Adrenal gland (tissue), 19 donors: ENCODE measurements at places on chromosomes 11 and 22. TPM values are rescaled to one million over a fixed set of nuclear protein-coding genes. Genes with fewer than 3 reads are reported as not detected.

GRCh38 chr11:111307472-111308108, 9.2 kb downstream of the POU2AF3 start:
- no peaks in the 10 kb centered on the region for H3K36me3 ChIP-seq
- H3K27ac ChIP-seq = no peak overlapping the region
- H3K4me3 ChIP-seq = no peak overlapping the region
- no peaks in the 10 kb centered on the region for H3K4me1 ChIP-seq

DNA sequence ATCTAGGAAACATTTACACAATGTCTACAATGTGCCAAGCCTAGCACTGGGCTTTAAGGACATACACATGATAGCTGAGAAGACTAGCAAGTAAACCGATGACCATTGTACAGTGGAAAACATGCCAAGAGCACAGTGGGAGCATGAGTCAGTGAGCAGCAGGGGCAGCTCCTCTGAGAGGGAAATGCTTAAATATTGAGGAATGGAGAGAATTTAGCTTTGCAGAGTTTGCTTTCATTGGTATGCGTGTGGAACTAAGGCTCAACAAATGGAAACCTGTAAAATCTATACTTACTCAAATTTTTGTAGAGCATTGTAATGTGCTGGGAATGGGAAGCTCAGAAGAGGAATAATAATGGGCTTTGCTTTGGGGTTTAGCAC, 282.3 kb downstream of the ST3GAL4 start:
- H3K27me3 ChIP-seq = no peaks in the 10 kb centered on the region
- H3K4me1 ChIP-seq = no peaks in the 10 kb centered on the region
- no peak overlapping the region for H3K4me3 ChIP-seq

GRCh38 chr11:122521626-122522025, 133.9 kb upstream of the UBASH3B start:
- H3K4me1 ChIP-seq = no peaks in the 10 kb centered on the region
- H3K27me3 ChIP-seq = no peaks in the 10 kb centered on the region
- no peaks in the 10 kb centered on the region for H3K36me3 ChIP-seq
- DNase-seq = no peak
- H3K27ac ChIP-seq = no peak overlapping the region
- H3K4me3 ChIP-seq = no peak overlapping the region

GRCh38 chr11:116345575-116345974, 427.2 kb downstream of the BUD13 start:
- H3K4me3 ChIP-seq = no peak overlapping the region
- no peaks in the 10 kb centered on the region for H3K36me3 ChIP-seq
- H3K4me1 ChIP-seq = no peaks in the 10 kb centered on the region

DNA sequence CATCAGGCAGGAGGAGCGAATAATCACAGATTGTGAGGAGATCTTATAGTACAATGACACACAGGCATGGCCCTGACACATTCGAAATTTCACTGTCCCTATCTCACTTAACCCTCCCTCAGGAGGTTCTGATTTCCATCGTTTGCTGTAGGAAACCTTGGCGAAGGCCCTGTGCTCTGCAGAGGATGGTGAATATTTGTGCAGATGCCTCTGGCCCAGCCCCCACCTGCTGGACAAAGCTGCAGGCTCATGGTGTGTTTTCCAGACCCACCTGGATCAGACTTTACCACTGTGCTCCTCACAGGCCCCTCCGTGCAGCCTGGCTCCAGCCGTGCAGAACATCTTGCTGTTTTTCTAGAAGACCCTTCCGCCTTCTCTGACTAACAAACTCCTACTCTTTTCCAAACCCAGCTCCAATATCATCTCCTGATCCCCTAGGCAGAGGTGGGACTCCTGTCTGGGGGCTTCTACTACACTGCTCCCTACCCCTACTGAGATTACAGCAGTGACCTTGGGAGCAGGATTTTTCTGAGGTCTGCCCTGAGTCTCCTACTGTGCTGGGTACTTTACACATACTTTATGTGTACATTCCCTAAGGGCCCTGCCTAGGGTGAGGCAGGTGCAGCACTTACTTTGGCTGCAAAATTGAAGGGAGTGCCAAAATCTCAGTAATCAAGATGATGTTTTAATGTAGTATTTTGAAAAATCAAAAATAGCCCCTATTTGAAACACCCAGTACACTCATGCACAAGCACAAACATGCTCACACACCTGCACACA, 412.7 kb downstream of the SOX6 start:
- no peak overlapping the region for H3K4me3 ChIP-seq
- H3K4me1 ChIP-seq = no peaks in the 10 kb centered on the region
- no peak for DNase-seq
- H3K27me3 ChIP-seq = no peaks in the 10 kb centered on the region

DNA sequence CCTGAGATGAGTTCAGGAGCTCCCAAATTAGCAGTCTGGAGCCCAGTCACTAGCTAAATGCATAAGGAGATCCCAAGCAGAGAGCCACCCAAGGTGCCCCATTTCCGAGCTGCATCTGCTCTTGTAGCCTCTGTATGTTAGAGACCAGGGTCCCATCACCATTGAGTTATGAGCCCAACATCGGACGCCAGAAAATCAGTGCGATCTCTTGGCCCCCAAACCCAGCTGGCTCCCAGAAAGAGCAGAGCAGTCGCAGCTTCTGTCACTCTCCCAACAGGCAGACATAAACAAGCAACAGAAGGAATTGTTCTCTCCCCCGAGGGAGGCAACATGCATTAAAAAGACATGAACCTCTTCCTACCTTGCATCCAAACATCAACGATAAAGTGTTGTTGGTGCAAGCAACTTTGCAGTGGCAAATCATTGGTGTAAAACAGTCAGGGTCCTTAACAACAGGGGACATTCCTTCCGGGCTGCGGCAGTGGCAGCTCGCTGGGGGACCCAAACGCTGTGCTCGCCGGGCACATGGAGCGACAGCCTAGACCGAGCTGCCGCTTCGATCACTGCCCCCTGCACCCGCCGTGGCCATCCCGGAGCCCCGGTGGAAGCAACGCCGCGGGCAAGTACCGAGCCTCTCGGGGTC, 907.1 kb downstream of the DLG2 start:
- no peaks in the 10 kb centered on the region for H3K27me3 ChIP-seq
- H3K4me1 ChIP-seq = no peaks in the 10 kb centered on the region
- no peaks in the 10 kb centered on the region for H3K36me3 ChIP-seq
- H3K27ac ChIP-seq = no peak overlapping the region

- peak overlapping the region; percentile 63 for H3K27ac ChIP-seq
- peaks cover 24% of the 10 kb centered on the region for H3K4me1 ChIP-seq
- no peak for DNase-seq
- no peak overlapping the region for H3K4me3 ChIP-seq
- H3K27me3 ChIP-seq = no peaks in the 10 kb centered on the region
- no peaks in the 10 kb centered on the region for H3K36me3 ChIP-seq
Observed at GRCh38 chr22:45226503-45227186, 14.0 kb downstream of the KIAA0930 start.

DNA sequence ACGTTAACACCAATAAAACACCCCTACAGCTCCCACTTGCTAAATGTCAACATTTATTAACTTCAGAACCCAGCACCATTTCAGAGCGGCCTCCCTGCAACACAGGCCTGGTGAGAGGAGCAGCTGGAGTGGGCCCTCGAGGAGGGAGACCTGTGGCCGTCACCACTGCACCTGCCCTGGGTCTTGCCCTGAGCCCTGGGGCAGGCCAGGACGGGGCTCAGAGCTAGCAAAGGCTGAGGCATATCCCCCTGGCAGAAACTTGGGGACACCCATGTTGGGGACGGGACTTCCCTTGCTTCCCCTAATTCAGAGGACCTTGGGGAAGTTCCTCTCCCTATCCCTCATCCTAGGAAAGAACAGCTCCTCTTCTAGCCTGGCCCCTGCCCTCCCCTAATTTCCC, 137.3 kb upstream of the THY1 start:
- DNase-seq = no peak
- H3K36me3 ChIP-seq = no peaks in the 10 kb centered on the region
- H3K4me1 ChIP-seq = no peaks in the 10 kb centered on the region
- no peaks in the 10 kb centered on the region for H3K27me3 ChIP-seq

- no peaks in the 10 kb centered on the region for H3K4me1 ChIP-seq
- no peaks in the 10 kb centered on the region for H3K27me3 ChIP-seq
- no peak overlapping the region for H3K4me3 ChIP-seq
Observed at GRCh38 chr11:37105427-37105826, 507.4 kb upstream of the RAG2 start.

DNA sequence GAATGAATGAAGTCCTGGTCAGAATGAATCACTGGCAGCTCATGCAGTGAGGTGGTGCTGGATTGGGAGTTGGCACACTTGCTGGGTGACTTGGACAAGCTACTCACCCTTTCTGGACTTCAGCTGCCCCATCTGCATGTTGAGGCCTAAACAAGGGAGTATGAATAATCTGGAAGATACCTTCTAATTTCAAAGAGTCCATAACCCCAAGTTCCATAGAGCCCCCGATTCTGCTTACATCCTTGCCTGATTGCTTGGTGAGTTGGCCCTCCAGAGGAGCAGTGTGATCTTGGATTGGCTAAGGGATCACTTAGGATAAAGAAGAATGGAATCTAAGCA, 18.3 kb upstream of the ACCSL start:
- H3K4me3 ChIP-seq = no peak overlapping the region
- no peak for DNase-seq
- no peaks in the 10 kb centered on the region for H3K27me3 ChIP-seq
- H3K27ac ChIP-seq = no peak overlapping the region

GRCh38 chr22:37998543-37998942, 14.2 kb upstream of the SOX10 start:
- H3K27ac ChIP-seq = no peak overlapping the region
- DNase-seq = no peak
- H3K27me3 ChIP-seq = no peaks in the 10 kb centered on the region
- H3K4me3 ChIP-seq = no peak overlapping the region
- H3K36me3 ChIP-seq = no peaks in the 10 kb centered on the region

GRCh38 chr11:36304351-36304750, 8.3 kb downstream of the PRR5L start:
- no peaks in the 10 kb centered on the region for H3K27me3 ChIP-seq
- DNase-seq = no peak
- H3K4me3 ChIP-seq = no peak overlapping the region
- no peaks in the 10 kb centered on the region for H3K4me1 ChIP-seq
- no peaks in the 10 kb centered on the region for H3K36me3 ChIP-seq

DNA sequence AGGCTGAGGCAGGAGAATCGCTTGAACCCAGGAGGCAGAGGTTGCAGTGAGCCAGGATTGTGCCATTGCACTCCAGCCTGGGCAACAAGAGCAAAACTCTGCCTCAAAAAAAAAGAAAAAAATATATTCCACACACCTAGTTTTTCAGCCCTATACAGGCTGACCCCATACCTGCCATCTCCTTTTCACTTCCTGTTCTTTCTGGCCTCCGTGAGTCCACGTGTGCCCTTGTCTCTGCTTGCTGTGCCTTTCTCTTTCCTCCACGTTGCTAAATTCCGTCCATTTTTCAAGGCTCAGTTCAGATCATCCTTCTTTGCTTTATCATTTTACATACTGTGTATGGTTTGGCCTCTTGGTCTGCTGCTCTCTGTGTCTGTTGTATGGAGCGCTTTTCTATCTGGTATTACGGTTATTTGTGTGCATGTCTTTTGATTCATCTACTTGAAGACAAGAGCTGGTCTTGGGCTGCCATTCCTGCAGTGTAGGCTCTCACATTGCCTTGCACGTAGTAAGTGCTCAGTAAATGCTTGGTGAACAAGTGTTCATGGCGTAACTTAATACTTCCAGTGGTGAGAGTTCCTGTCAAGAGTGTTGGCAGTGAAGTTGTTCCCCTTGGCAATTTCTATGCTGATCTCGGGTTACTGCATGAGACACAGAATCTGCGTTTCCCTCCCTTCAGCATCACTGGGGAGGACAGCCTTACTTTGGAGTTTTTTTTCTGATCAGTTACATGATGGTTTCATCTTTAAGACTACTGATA, 57.5 kb downstream of the PTPRJ start:
- H3K4me3 ChIP-seq = no peak overlapping the region
- H3K4me1 ChIP-seq = no peaks in the 10 kb centered on the region
- no peaks in the 10 kb centered on the region for H3K27me3 ChIP-seq
- H3K27ac ChIP-seq = no peak overlapping the region
- DNase-seq = no peak
- no peaks in the 10 kb centered on the region for H3K36me3 ChIP-seq

PARVA gene
- 13.0 TPM for polyA plus RNA-seq

RAG2 gene
- polyA plus RNA-seq = not detected
